ENCODE measurements at places on chromosomes 6 and 20.

DNA sequence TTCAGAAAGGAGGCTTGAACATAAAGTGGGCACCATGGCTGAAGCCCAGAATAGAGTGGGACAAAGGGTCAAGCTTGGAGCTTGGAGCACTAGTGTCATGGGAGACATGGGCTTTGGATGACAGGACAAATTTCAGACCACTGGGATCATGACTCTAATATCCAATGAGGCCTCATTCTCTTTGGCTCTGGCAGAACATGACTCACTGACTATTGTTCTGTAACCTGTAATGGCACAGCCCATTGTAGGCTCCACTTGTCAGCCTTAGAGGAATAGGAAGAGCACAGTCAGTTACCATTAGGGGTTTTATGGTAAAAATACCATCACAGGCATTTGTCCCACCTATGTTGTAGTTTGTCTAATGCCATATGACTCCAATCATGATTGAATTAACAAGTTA lies 34.0 kb upstream of the MMS22L start:
- no peak for DNase-seq

GRCh38 chr6:53691667-53692133 lies 26.1 kb upstream of the KLHL31 start:
- no peak for DNase-seq

DNA sequence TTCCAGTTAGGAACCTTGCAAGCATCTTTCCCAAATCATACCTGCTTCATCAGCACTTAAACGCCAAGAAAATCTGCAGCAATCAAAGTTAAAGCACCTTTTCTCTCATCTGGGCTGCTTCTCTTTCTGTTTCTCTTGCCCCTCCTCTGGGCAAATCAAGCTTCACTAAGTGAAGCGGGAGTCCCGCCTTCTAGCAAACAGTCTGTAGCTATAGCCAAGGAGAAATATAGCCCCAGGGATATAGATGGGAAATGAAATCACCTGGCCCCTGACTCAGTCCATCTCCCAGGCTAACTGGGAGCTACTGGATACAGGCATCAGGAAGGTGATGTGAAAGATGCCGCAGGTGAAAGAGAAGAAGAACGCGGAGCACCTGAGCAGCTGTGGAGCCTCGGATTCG lies 481.9 kb downstream of the C6orf118 start:
- DNase-seq = no peak

GRCh38 chr6:34909320-34909883 lies 20.3 kb downstream of the ANKS1A start:
- DNase-seq = no peak

GRCh38 chr6:124719913-124720312 lies 242.3 kb upstream of the RNF217 start:
- no peak for DNase-seq

GRCh38 chr20:51318058-51318949 lies 224.2 kb downstream of the NFATC2 start:
- DNase-seq = peak; percentile 64

DNA sequence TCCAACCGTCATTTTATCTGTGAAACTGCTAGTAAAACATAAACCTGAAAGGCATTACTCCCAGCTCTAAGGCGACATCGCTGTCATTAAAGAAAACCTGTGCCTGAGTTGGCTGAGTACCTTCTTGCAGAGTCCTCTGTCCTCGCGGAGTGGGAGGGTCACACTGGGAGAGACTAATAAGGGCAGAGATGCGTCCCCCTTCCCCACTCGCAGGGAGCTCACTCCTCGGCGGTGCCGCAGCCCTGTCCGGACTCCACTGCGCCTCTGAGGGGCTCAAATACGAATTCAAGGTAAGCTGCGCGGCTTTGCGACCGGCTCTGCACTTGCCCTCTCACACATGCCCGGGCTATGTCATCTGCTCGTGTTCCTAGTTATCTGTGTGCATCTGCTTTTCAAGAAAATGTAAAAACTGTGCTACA lies at the start of gene COL19A1:
COL19A1 (plus strand) TSS at position 206 of the 419 bp plus-strand sequence. CDS start 13,012 bp downstream, outside the sequence.
- DNase-seq = peak; percentile 55

- DNase-seq = no peak
Measured at GRCh38 chr6:48134246-48134645, 23.2 kb upstream of the PTCHD4 start.

DNA sequence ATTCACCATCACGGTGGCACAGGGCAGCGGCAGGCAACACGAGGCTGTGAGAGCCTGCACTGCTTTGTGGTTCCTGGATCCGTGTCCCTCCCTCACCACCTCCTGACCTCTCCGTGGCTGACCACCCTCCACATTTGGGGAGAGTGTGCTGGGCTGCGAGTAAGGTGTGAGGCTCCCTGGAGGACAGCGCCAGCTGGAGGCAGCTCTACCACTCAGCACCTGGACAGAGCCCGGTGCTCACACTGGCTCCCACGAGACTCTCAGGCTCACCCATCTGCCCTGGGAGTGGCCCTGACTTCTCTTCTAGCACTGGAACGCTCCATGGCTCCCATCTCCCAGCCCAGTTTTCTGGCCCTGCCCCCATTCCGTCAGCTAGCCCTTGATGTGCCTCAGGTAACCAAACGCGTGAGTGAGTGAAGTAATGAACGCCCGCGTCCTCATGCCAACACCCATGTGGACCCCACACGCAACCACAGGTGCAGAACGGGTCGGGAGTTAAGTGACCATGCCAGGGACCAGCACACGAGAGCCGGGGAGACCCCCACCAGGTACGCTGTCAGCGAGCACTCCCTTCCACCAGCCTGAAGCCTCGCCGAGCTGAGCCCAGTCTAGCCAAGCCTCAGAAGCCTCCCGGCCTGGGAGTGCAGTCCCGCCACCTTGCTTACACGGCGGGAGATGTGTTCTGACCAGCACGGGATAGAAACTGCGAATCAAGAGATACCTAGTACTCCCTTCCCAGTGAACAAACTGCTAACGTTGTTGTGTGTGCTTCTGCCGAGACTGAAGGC lies 137.2 kb downstream of the WDR27 start:
- DNase-seq = no peak

DNA sequence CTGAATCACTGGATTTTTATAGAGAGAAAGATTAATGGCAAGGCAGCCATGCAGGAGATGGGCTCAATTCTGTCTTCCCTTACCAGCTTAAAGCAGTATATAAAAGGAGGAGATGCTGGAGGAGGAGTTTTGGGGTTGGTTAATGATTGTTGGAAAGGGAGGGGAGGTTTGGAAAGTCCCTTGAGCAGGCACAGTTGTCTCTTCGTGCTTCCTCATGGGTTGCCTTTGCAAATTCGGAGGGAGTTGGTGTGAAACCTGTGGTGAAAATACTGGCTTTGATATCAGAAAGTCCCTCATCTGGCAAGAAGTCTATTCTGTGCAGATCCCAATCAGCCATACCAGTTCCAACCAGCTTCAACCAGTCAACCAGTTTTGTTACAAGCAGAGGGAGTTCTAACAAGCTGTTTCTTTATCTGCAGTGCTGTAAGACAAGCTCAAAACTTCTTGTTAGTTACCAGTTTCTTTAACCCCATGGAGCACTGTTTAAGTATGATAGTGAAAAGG lies 107.0 kb downstream of the HIVEP1 start:
- no peak for DNase-seq

- DNase-seq = no peak
Measured at GRCh38 chr6:166971271-166971670, 14.9 kb upstream of the RNASET2 start.

Data from right cardiac atrium (tissue), 5 donors.